Peyer's patch (tissue), 4 donors: ENCODE measurements at places on chromosomes 1 and 21. TPM values are rescaled to one million over a fixed set of nuclear protein-coding genes. Genes with fewer than 3 reads are reported as not detected.

ZNHIT6 gene
- 21.5 TPM for total RNA-seq

CHIA gene
- total RNA-seq, result not detected

OLFML3 gene
- total RNA-seq, result 12.0 TPM

PSEN2 gene
- 39.5 TPM for total RNA-seq

CD2 gene
- 21.9 TPM for total RNA-seq

- no peak for DNase-seq
- no peaks in the 10 kb centered on the region for H3K36me3 ChIP-seq
- H3K4me3 ChIP-seq, result no peak overlapping the region
- H3K4me1 ChIP-seq, result peaks cover 5% of the 10 kb centered on the region
These were observed 180.8 kb upstream of the CACYBP start for GRCh38 chr1:174818951-174819350.

DNA sequence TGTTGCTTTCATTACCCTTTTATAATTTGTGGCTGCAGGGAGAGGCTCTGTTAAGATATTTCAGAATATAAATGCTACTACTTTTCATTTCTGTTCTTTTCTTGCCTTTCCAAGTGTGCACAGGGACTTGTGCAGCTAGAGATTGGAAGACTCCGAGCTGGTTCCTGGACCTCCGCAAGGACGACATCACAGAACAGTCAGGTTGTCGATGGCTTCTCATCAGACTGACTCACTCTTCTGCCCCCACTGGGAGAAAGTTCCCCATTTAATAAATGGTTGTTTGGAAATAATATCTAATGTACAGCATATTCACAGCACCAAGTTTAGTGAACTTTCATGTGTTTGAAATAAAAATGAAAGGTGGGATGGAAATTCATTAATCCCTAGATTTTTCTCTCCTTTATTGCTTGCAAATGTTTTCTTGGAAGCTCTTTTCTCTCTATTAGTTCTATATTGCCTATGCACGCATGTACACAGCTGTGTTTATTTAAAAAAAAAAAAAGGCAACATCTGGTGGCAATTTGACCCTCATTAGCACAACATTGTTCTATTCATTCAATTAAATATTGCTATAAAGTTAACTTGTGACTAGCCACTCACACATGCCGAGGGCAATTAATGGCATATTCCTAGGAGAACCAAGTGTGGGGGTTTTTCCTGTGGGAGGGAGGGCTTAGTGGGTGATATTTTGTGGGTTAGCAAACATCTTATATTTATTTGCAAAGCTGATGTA lies 77.5 kb upstream of the L1TD1 start:
- no peaks in the 10 kb centered on the region for H3K27me3 ChIP-seq
- DNase-seq, result no peak
- no peaks in the 10 kb centered on the region for H3K36me3 ChIP-seq
- H3K4me3 ChIP-seq, result no peak overlapping the region

DNA sequence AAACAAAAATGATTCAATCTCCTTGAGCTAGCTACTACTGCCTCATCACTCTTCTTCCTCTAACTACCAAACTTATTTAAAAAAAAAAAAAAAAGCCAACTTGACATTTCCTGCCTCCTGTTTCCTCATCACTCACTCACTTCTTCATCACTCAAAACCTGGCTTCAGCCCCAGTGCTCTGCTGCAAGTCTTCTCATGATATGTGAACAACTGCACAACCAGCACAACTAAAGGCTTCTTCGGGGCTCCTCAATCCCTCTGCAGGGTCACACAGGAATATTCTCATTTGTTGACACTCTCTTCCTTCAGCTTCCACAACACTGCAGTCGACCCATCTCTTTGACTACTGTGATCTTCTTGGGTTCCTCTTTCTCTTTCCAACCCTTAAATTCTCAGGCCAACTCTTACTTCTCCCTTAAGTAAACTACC lies 7.6 kb downstream of the MTF1 start:
- H3K4me1 ChIP-seq, result no peaks in the 10 kb centered on the region
- H3K27me3 ChIP-seq, result no peaks in the 10 kb centered on the region
- no peaks in the 10 kb centered on the region for H3K36me3 ChIP-seq
- H3K4me3 ChIP-seq, result no peak overlapping the region
- H3K27ac ChIP-seq, result no peak overlapping the region
- no peak for DNase-seq

GRCh38 chr1:86778569-86779239 lies 74.3 kb downstream of the SH3GLB1 start:
- no peaks in the 10 kb centered on the region for H3K27me3 ChIP-seq
- no peak overlapping the region for H3K4me3 ChIP-seq
- peaks cover 7% of the 10 kb centered on the region for H3K4me1 ChIP-seq
- no peak overlapping the region for H3K27ac ChIP-seq
- H3K36me3 ChIP-seq, result no peaks in the 10 kb centered on the region
- DNase-seq, result no peak

DNA sequence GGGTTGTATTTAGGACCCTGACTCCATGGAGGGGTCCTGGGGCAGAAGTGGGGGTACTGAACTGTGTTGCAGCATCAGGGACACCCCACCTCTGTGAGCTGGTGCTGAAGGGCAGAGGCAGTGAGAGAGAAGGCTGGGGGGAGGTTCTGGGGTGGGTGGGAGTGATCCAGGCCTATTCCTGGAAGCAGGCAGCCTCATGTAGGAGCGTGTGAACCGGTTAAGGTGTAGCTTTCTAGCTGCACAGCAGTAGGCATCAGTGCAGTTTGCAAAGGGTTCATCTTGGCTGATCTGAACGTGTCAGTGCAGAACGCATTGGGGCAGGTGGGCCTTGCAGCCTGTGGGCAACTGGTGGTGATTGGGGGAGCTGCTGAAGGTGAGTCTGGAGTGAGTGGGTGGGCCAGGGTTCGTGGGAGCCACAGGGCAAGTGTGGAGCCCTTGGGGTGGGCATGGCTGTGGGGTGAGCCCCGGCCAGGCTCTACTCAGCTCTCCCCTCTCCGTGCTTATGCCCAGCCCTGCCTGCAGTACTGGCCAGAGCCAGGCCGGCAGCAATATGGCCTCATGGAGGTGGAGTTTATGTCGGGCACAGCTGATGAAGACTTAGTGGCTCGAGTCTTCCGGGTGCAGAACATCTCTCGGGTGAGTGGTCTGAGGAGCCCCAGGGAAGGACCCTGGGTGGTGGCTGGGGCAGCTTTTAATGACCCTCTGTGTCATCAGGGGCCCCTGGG lies 86.7 kb downstream of the PTPRU start:
- H3K4me3 ChIP-seq, result no peak overlapping the region
- H3K36me3 ChIP-seq, result no peaks in the 10 kb centered on the region
- H3K27ac ChIP-seq, result no peak overlapping the region
- no peak for DNase-seq

DNA sequence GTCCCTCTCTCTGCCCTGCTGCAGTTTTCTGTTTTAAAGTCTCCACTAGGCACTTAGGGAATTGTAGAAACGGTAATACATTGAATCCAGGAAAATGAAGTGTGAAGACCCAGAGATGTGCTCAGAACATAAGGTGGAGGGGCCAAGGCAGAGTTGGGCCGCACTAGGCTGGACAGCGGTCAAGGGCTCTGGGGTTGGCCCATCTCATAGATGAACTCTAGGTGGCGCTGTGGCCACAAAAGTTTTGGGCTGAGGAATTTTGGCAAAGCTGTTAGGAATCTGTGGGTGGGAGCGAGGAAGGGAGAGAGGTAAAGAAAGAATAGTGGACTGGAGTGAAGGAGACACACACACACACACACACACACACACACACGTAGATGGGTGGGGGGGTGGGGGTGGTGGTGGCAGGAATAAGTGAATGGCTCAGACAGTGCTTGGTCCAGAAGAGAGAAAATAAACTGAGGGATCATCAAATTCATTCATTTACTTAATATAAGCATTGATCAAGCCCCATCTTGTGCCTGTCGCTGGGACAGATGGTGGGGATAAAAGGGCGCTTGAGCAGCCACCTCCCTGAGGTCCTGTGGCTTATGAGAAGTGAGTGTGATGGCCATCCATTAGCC lies 258.5 kb downstream of the TRABD2B start:
- no peaks in the 10 kb centered on the region for H3K27me3 ChIP-seq
- no peak overlapping the region for H3K4me3 ChIP-seq
- H3K4me1 ChIP-seq, result no peaks in the 10 kb centered on the region

GRCh38 chr21:44443891-44444285 lies 11.4 kb upstream of the LRRC3 start:
- no peaks in the 10 kb centered on the region for H3K27me3 ChIP-seq
- no peaks in the 10 kb centered on the region for H3K36me3 ChIP-seq
- no peak overlapping the region for H3K4me3 ChIP-seq

DNA sequence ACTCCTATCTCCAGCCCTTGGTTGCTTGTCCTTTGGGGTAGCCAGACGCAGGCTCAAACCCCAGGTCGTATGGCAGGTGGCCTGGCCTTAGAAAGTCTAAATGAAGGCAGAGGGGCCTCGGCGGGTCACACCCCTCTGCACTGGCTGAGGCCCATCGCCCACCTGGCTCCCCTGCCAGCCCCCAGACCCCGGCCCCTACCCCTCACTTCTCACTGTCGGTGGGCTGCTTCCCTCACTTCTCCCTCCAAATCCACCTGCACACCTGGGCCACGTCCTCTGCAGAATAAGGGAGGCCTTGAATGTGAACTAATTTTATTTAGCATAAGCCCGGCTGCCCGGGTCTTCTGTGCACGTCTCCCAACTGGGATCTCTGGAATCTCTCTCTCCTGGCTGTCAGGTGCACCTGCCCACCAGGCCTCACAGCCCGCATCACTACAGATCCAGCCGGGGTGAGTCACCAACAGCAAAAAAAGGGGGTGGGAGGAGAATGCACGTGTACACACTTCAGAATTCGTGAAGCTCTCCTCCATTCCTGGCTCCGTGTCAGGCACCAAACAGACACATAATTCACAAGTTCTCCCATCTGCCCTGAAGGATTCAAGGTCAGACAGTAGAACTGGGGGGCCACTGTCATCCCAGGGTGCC lies 107.5 kb upstream of the SIM2 start:
- H3K27ac ChIP-seq, result no peak overlapping the region
- no peaks in the 10 kb centered on the region for H3K36me3 ChIP-seq
- no peak overlapping the region for H3K4me3 ChIP-seq
- H3K4me1 ChIP-seq, result no peaks in the 10 kb centered on the region
- DNase-seq, result no peak
- no peaks in the 10 kb centered on the region for H3K27me3 ChIP-seq

DNA sequence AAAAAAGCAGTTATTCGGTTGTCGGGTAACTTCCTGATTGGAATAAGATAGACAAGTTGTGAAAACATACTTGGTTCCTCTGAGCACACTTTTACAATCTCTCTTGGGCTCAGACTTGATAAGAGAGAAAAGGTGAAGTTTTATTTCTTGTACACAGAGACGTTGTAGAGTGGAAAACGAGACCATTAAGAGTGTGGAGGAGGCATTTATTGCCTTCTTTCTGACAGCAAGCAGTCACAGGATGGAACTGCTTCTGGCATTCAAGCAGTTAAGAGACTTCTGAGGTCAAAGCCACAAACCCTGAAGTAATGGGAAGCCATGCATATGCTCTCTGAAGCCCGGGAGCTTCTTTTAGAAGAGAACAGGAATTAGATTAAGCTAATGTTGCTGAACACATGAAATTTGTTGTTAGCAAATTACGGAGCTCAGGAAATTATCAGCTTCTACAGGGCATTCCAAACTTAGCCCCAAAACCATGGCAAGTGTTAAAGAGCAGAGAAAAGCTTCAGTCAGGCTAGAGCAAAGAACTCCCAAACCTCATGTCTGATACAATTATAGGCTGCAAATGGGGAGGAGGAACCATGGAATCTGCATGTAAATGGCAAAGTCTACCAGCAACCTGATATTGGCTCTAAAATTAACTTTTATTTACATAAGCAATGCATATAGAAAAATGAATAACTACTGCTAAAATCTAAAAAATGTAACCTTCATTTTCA lies 26.0 kb downstream of the S1PR1 start:
- no peaks in the 10 kb centered on the region for H3K36me3 ChIP-seq
- H3K4me3 ChIP-seq, result no peak overlapping the region
- H3K27me3 ChIP-seq, result no peaks in the 10 kb centered on the region
- H3K27ac ChIP-seq, result peak overlapping the region; percentile 4
- peaks cover 23% of the 10 kb centered on the region for H3K4me1 ChIP-seq

DNA sequence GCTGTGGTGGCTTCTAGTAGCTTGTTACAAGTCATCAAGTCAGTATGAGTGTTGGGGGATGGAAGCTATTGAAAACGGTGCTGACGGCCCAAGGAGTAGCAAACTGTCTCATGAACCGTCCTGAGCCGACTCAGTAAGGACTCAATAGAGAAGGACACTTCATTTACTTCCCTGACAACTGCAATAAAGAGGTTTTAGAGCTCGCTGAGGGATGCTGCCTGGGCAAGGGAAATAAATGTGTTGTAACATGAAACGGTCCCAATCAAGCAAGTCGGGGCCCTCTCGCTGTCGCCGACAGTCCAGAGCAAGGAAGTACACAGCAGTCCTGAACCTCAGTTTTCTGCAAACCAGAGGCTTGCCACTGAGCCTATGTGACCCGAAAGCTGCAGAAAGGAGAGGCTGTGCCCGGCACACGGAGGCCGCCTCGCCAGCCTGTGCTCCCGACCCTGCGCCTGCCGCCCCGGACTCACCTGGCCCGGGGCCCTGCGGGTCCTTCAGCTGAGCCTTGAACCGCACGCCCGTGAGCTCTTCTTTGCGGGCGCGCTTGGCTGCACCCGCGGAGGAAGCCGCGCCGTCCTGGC lies 423 bp downstream of the URB1 start:
- H3K27ac ChIP-seq, result no peak overlapping the region
- no peak for DNase-seq
- no peaks in the 10 kb centered on the region for H3K27me3 ChIP-seq
- no peaks in the 10 kb centered on the region for H3K36me3 ChIP-seq
- H3K4me3 ChIP-seq, result peak overlapping the region; percentile 76
- H3K4me1 ChIP-seq, result peaks cover 4% of the 10 kb centered on the region

DNA sequence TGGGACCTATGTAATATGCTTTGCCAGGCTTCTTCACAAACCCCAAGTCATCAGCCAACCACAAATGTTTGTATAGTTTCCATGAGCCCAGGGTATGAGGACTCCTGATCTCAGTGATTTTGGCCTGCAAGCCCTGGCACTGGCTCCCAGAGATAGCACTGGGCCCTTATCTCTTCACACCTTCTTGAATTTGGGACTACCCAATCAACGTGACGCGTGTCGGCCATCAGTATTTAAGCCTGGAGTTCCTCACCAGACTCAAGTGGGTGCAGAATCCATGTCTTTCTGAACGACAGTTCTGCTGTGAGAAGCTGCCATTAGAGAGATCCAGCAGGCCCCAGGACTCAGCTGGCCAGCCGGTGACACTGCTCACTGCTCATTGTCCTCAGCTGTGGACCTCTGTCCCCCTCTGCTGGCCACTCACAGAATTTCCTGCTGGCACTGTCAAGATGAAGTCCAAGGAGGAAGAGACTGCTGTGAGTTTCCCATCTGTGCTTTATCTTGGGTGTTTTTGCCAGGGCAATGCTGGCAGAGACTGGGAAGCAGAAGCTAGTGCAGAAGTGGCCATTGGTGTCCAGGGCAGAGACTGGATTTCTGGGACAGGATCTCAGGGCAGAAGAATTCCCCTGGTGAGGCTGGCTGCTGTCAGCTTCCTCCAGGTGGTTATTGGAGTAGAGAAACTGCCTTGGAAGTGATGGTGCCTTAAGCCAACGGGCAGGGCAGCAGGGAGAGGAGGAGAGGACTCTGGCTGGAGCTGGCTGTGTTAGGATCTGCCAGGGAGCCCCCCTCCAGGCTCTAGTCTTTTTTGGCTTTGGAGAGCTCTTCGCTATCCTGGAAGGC lies 28.4 kb downstream of the TMCC2 start:
- H3K4me3 ChIP-seq, result no peak overlapping the region
- no peaks in the 10 kb centered on the region for H3K36me3 ChIP-seq
- H3K4me1 ChIP-seq, result no peaks in the 10 kb centered on the region
- H3K27ac ChIP-seq, result no peak overlapping the region
